ENCODE measurements at places on chromosomes 3 and 15.

DNA sequence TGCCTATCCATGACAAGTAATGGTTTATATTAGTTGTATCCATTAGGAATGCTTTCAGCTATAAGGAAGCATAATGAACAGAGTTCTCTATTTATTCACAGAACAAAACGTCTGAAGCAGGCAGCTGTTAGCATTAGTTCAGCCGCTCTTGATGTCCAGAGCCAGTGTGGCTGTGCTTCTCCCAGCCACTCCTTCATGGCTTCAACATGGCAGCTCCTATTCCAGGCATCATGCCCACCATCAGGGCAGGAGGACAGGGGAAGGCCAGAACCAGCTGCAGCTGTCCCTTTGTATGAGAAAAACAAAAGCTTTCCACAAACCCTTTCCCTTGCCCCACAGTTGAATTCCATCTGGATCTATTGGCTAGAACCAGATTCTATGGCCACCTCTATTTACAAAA is 12.9 kb upstream of the SNRK start:
- DNase-seq, result no peak

DNA sequence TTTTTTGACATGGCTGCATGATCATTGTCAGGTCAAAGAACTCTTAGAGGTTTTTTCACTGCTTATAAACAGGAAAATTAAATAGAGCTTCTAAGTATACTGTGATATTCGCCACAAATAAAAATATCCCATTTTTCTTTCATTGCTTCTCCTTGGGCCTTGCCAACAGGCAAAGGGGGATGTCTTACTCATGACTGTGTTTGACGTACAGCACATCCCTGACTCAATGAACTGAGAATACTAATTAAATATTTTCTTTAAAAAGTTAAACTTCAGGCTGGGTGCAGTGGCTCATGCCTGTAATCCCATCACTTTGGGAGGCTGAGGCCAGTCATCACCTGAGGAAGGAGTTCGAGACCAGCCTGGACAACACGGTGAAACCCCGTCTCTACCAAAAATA is 41.4 kb upstream of the CCDC80 start:
- no peak for DNase-seq

- DNase-seq, result no peak
These were observed 22.5 kb downstream of the PLCL2 start for GRCh38 chr3:16907243-16907642.

GRCh38 chr3:171811295-171811912 is 1.1 kb upstream of the PLD1 start:
- no peak for DNase-seq

DNA sequence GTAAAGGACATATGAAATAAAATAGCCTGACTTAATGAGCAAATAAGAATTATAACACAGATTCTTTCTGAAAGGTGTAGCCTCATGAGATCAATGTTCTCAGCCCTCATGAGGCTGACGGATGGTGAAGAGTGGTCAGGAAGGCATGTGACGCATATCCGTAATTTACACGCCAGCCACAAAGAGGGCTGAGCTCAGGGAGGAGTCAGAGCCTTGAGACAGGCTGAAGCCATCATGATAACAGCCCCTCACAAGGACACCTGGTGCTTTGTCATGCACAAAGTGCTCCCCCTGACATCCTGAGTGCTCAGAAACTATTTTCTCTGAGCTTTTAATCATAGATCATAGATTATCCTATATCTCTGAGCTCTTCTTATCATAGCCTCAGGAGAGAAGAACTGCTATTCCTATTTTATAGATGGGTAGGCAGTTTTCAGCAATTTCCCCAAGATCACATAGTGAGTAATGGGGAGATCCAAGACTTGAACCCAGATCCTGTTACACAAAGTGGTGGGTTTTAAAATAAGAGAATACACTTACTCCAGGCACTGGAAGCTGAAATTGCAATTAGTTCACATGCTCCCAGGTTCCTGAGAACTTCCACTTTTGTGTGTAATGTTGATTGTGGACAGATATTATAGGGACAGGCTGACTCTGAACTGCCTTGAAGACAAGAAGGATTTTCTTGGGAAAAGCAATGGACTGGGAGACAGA is 267.1 kb downstream of the RPLP1 start:
- DNase-seq, result no peak

GRCh38 chr15:66097151-66098021 is 156.2 kb downstream of the MEGF11 start:
- DNase-seq, result no peak

- DNase-seq, result no peak
These were observed 20.4 kb downstream of the TMOD3 start for GRCh38 chr15:51849860-51850259.

DNA sequence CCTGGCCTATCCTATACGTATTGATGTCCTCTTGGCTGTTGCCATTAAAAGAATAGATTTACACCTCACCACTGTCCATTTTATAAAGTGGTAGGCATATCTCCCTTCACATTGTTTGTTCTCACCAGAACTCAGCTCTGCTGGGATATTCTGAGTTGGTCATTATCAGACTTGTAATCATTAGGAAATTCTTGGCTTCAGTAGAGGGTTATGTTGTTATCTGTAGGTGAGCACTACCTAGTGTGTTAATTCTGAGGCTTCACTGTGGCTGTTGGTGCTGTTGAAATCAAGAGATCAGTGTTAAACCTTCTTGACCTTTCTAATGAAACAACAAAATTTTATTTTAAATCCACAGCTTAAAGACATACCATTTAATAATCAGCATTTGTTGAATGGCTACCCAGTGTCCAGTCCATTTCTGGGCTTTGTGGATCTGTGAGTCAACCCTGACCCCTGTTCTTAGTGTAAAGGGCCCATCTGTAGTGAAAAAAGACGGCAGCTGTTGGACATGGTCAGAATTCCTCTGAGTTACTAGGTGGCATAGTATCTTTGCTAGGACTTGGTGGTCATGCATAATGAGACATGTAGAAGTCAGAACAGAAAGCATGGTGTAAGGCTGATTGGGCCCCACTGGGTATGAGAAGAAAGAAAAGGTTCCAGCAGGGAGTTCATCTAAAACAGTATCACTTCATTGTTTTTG is 32.9 kb upstream of the P4HTM start:
- no peak for DNase-seq

DNA sequence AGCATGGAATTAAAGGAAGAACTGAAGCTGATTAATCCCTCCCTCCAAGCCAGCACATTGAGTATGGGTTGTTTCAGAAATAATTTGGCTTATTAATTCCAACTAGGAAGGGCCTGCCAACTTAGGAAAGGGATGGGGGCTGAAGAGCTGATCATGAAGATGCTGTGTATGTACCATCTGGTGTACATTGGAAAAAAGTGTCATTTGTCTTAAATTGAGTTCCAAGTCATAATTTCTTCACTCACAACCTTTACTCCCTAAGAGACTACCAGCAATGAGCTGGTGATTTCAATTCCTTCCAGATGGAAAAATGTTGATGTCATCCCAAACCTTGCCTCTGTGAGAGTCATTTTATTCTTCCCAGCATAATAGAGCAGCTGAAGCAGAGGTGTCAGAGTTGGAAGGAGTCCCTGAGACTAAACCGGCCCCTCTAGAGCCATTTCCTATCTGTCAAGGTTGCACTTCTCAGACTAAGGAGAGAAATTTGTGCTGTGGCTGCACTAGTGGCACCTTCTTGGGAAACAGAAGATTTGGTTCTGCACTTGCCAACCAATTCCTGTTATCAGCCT is 79.4 kb downstream of the GTPBP8 start:
- DNase-seq, result no peak

GRCh38 chr3:45010811-45011333 is 15.2 kb upstream of the CLEC3B start:
- DNase-seq, result no peak

GRCh38 chr15:62940093-62940754 is 102.3 kb upstream of the TPM1 start:
- DNase-seq, result no peak

- DNase-seq, result no peak
These were observed 47.0 kb upstream of the SYNM start for GRCh38 chr15:99057697-99058420.

- no peak for DNase-seq
These were observed 585.3 kb downstream of the GOLGA6L6 start for GRCh38 chr15:19956124-19956796.

DNA sequence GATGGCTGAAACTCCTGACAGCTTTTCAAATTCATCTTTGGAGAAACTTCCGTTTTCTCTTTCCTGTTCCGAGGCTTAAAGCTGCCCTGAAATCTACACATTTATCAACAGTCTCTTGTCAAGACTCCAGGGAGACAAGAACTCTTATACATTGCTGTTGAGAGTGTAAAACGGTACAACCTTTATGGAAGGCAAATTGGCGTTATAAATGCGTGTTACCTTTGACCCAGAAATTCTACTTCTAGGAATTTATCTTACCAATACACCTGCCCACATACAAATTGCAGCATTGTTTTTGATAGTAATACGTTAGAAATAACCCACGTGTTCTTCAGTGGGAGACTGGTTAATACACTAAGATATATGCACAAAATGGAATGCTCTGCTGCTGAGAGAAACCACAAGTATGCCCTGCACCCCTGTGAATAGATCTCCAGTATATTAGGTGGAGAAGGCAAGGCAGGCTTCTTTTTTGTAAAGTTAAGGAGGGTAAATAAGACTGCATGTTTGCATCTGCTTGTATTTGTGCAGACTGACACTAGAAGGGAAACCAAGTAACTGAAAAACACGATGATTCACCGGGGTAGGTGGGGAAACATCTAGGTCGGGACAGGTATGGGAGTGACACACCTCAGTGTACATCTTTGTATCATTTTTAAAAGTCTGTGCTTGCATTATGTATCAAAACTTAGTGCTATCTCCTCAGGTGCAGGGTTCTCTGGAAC is 97.5 kb downstream of the IGF1R start:
- DNase-seq, result no peak

- no peak for DNase-seq
These were observed 9.8 kb downstream of the NBEAL2 start for GRCh38 chr3:46989146-46989810.

DNA sequence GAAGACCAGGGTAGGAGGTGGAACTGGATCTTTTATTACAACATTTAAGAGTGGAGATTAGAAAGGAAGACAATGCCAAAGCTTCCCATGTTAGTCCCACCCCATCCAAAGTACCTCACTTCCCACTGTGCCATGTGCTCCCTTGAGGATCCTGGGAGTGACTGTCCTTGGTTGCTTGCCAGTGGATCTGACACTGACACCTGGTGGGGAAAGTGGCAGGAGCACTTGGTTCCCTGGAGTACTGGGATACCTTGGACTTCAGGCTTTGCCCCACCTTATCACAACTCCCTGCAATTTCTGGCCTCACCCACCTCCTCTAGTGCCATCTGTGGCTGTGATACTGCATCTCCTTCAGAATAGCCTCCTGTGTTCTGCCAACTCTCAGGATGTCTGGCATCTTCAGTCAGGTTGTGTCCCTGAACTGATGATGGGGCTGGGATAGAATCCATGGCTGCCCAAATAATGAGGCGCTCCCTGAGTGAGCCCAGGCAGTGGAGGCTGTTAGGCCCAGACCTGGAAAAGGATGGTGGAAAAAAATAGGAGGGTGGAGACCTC is 1.3 kb downstream of the ELL3 start:
- no peak for DNase-seq

DNA sequence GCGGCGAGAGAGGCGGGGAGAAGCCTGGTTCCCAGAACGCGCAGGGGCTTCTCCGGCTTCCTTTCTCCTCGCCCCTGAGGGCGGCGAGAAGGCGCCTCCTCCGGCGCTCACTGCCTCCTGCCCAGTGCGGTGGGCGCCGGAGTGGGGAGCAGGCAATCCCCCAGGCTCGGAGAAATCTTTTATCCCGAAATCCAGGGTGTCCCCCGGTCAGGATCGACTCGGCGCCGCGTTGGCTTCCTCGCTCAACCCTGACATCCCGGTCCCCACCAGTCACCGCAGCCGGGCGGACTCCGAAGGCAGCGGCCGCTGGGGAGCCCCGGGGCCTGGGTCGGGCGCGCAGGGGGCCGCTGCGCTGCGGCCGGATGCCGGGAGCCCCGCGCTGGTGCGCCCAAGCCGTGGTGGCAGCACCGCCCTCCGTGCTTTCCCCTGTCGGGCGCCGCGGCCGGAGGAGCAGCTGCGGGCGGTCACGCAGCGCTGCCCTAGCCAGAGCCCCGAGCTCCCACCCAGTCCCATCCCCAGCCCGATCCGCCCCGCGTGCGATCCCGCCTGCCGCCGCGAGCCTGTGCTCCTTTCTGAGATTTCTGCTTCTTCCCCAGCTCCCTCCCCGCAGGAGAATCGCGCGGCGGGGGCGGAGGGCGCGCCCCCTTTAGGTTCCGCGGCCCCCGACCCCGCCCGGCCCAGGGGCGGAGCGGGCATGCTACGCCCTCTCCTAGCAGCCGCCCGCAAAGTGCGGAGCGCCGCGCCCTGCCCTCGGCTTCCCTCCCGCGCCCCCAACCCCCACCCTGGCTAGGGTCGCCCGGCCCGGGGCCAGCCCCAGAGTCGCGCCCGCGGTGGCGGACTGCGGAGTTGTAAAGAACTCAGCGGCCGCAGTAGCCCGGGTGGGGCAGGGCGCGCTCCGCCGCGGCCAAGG is 683 bp upstream of the CACNA2D3 start:
- DNase-seq, result no peak

DNA sequence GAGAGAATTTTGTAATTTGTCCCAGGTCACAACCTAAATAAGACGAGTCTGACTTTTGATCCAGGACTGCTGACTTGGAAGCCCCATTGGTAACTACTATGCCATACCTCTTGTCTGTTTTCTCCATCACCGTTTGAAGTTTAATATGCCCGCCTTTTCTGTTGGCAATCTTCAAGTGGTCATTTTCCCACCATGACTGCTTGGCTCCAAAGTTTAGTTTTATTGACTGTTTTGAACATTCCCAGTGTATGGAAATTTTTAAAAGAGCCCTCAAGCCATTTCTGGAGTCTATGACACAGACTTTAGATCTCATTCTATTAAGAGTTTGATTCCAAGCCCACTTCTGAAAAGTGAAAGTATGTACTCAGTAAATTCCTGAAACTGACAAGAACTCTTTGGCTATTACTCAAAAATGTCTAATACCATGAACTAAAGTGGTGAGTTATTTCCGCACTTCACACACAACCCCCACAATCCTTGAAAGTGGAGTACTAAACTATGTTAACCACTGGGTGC is 136.7 kb upstream of the ADAMTS9 start:
- DNase-seq, result no peak

- no peak for DNase-seq
These were observed 36.8 kb upstream of the TM4SF4 start for GRCh38 chr3:149437710-149438109.
